Fibroblast of lung (primary cell): ENCODE measurements at places on chromosomes 16 and 17.

GRCh38 chr17:73947281-73947965 is 256.1 kb upstream of the RPL38 start:
- DNase-seq: no peak

DNA sequence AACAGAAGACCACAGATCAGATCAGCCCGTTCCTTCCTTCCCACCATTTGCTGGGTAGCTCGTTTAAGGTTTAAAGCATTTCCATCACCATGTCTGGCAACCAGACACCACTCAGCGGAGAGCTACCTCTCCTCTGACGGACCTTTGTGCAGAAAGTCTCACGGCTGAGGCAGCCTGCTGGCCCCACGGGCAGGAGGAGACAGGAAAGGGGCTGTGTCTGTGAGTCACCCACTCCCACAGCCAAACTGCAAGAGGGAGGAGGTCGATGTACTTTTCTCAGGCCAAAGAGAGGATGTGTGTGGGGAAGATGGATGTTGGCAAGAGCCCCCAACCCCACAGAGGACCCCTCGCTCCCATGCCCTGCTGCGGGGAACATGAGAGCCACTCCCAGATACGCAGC is 92.1 kb downstream of the ZNF423 start:
- peak; percentile 70 for DNase-seq

DNA sequence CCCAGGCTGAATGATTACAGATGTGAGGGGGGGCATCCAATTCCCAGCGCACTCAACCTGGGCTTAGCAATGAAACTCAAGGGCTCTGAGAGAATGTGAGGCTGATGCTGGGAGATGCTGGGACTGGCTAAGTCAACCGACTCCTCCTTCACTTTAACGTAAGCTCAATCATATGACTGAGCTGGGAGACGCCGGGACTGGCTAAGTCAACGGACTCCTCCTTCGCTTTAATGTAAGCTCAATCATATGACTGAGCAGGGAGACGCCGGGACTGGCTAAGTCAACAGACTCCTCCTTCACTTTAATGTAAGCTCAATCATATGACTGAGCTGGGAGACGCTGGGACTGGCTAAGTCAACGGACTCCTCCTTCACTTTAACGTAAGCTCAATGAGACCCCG is 179.4 kb downstream of the VPS53 start:
- DNase-seq: no peak

- DNase-seq: no peak
These were observed 37.8 kb downstream of the ITGAE start for GRCh38 chr17:3762922-3763776.

GRCh38 chr16:73196670-73197069 is 148.7 kb upstream of the ZFHX3 start:
- peak; percentile 77 for DNase-seq

GRCh38 chr17:49093131-49093530 is 39.4 kb upstream of the B4GALNT2 start:
- DNase-seq: no peak

- DNase-seq: peak; percentile 73
These were observed 1.3 kb downstream of the ARMC5 start for GRCh38 chr16:31460582-31461002.

DNA sequence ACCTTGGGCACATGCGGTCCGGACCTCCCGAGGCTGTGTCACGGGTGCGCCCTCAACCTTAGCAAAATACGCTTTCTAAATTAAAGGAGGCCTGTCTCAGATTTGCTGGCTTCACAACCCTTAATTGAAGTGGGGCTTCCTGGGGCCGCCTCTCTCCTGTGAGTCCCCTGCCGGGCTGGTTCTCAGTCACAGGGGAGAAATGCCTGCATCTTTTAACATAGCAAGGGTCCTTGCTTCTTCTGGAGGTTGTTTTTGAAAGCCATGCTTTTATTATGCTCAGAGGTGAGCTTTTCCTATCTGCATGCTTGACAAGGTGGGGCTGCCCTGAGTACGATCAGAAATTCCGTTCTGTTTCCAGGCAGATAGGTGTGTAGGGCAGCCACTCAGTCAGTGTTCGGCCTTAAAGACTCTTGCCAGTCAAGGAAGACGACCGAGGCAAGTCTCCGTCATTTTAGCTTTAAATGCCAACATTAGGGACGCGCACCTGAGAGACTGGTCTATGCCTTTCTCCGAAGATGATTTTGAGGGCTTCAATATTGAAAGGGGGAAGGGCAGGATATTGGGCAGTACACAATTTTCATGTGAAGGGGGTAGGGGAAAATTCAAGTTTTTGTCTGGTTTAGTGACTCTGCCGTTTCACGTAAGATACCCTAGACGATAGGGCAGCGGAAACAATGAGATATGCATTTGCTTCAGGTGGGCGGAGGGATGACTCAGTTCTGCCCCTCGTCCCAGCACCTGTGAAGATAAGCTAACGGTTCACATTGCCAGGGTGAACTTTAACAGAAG is 5.5 kb upstream of the SLC7A5 start:
- no peak for DNase-seq

- DNase-seq: no peak
These were observed 71.9 kb upstream of the GSE1 start for GRCh38 chr16:85541181-85541580.

DNA sequence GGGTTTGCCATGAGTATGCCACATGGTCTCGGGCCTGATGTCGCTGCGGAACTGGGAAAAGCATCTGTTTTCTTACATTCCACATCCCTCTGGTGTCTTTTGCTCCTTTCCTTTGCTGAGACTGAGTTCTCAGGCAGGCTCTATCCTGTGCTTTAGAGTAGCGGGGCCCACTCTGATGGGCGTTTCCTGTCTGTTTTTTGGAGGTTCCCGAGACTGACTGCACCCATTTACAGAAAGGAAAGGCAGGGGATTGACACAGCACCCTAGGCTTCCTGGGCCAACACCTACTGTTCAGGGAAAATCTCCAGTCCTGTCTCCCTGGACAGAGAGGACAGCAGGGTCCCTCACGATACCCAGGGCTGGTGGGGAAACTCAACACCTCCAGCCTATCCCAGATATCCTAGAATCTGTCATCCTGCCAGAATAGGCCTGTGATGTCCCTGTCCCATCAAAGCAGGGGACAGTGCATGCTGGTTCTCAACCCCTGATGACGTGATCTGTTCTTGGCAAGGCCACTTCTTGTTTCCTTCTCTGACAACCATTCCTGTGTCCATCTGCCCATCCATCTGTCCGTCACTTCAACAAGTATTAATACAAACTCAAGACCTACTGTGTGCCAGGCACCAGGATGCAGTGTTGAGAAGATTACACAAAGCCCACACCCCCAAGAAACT is 42.2 kb downstream of the ACTG1 start:
- DNase-seq: no peak

- no peak for DNase-seq
These were observed 8.2 kb downstream of the CIITA start for GRCh38 chr16:10885246-10885645.

DNA sequence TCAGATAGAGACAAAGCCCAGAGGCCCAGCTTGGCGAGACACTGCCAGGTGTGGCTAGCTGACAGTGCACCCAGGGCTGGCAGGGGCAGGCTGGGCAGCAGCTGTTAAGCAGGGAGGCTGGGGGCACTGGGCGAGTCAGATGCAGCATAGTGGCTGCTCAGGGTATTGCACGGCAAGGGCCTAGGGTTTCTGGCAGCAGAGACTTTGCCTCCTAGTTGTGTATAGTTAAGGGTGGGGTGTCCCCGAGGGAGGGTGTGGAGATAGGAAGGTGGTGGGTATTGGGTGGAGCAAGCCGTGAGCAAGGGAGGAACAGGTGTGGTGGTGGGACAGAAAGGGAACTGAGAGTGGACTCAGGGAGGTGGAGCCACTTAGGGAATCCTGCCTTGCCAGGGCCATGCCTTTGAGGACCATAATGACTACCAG is 66.0 kb downstream of the SMPD3 start:
- no peak for DNase-seq

DNA sequence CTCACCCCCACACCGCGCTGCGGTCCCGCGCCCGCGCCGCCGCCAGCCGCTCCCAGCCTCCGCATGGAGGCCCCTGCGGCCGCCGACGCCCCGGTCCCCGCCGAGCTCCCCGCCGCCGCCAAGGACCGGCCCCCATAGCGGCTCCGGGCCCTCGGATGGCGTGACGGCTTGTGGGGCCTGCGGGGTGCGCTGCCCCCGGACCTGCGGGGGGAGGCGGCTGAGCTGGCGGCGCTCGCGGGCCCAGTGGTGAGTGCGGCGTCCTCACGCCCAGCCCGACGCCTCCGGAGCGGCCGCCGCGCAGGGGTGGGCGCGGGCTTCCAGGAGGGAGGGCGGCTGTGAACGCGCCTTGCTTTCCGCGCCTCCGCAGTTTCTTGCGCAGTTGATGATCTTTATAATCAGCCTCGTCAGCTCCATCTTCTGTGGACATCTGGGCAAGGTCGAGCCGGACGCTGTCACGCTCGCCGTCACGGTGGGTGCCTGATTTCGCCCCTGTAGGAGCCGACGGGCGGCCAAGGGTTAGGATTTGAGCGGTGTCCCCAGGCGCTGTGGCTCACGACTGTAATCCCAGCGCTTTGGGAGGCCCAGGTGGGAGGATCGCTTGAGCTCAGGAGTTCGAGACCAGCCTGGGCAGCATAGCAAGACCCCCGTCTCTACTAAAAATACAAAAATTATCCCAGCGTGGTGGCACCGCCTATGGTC is 46.4 kb downstream of the SLC47A1 start:
- peak; percentile 17 for DNase-seq

DNA sequence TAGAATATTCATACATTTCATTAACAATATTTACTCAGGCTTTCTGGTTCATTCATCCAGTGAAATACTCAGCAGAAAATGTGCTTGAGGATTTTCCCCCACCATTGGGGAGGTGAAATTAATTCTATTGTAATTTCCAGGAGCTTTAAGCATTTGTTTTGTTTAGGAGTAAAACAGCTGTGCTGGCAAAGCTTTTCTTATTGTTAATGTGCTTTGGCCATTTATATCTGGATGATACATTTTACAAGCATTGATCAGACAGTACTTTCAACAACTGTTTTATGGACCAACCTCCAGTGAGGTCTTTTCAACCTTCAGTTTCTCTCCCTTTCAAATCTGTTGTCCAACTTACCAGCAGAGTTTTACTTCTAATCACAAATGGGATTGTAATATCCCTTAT is 672.4 kb downstream of the CDH11 start:
- DNase-seq: no peak

DNA sequence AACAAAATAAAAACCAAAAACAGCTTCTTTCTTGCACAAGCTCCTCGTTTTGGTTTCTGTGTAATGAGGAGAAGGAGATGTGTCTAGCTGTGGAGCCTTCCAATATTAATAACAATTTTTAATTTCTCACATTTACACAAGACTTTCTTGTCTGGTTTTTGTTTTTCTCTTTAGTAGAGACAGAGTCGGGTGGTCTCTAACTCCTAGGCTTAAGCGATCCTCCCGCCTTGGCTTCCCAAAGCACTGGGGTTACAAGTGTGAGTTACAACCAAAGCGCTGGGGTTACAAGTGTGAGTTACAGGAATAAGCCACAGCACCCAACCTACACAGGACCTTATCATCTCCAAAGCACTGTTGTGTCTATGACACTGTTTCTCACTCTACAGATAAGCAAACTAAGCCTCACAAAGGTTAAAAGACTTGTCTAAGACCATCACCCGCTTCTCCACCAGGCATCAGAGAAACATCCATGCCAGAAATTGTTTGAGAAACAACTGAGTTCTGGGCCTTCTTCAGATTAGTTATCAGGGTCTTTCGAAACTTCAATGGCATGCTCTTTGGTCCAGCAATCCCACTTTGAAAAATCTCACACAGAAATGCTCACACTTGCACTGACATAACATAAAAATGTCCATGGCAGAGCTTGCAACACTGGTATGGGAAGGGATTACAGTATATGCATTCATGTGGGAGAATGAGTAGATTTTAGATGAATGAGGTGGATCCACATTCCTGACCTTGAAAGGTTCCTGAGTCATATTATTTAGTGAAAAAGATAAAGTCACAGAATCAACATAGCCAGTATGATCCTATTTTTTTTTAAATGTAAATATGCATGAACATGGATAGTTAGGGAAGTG is 3.9 kb downstream of the ABAT start:
- peak; percentile 82 for DNase-seq

DNA sequence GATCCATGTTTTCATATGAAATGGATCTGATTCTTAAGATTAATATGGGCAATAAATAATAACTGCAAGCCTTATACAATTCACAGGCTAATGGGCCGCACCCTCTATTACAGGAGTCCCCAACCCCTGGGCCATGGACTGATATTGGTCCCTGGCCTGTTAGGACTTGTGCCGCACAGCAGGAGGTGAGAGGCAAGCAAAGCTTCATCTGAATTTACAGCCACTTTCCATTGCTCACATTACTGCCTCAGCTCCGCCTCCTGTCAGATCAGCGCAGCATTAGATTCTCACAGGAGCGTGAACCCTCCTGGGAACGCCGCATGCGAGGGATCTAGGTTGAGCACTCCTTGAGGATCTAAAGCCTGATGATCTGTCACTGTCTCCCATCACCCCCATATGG is 26.8 kb downstream of the METTL16 start:
- no peak for DNase-seq

DNA sequence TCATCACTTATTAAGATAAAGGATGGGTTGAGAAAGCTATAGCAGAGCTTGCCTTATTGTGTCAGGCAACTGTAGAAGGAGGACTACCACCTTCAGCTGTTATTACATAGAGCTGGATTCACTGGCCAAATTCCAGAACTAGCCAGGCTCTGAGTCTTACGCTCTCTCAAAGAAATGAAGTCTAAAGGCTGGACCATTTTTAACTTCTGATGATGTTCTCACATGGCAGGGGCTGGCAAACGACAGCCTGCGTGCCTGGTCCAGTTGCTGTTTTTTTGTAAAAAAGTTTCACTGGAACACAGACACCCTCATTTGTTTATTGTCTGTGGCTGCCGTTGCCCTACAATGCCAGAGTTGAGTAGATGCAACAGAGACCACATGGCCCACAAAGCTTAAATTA is 21.2 kb downstream of the TRAF4 start:
- DNase-seq: no peak

GRCh38 chr16:57166951-57167350 is 18.9 kb downstream of the PSME3IP1 start:
- peak; percentile 75 for DNase-seq

DNA sequence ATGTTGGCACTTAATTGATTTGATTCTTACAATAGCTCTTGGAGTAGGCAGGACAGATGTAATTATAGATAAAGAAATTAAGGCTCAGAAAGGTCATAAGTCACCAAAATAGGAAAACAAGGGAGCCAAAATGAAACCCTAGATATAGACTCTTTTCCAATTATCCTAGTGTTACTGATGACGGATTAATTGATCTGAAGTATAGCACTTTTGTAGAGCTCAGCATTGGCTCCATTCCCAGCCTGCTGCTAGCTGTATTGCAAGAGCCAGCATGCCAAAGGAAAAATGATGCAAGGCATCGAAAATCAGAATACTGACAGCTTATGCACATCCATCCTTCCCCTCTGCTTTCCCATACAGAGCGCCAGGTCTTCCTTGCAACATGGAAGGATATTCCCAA is 21.6 kb upstream of the RASL10B start:
- peak; percentile 87 for DNase-seq

- DNase-seq: no peak
These were observed 338.5 kb downstream of the MAF start for GRCh38 chr16:79261944-79262552.

- peak; percentile 63 for DNase-seq
These were observed 120.1 kb downstream of the CYLD start for GRCh38 chr16:50861970-50862411.

GRCh38 chr17:59785091-59785799 is 77.8 kb downstream of the VMP1 start:
- DNase-seq: peak; percentile 42

GRCh38 chr16:88306860-88307545 is 75.8 kb upstream of the ZNF469 start:
- DNase-seq: peak; percentile 93

- no peak for DNase-seq
These were observed 256.6 kb downstream of the CPPED1 start for GRCh38 chr16:12546918-12547607.
